ENCODE measurements at places on chromosomes 12 and 14. TPM values are rescaled to one million over a fixed set of nuclear protein-coding genes. Genes with fewer than 3 reads are reported as not detected.

- H3K36me3 ChIP-seq: no peaks in the 10 kb centered on the region
- H3K27ac ChIP-seq: no peak overlapping the region
- no peaks in the 10 kb centered on the region for H3K27me3 ChIP-seq
- DNase-seq: no peak
Measured at GRCh38 chr12:92445253-92446082, 257.3 kb upstream of the PLEKHG7 start.

DNA sequence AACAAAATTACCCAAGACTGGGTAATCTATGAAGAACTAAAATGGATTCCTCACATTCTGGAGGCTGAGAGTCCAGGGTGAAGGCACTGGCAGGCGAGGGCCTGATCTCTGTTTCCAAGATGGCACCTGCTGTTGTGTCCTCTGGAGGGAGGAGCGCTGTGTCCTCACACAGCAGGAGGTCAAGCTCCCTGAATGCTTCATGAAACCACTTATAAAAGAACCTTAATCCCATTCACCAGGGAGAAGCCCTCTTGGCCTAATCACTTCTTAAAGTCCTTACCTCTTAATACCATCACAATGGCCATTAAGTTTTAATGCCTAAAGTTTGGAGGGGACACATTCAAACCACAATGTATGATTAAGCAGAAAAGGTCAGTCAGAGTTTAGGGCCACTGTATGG lies 172.4 kb downstream of the EMP1 start:
- H3K4me3 ChIP-seq: no peak overlapping the region
- no peaks in the 10 kb centered on the region for H3K27me3 ChIP-seq

Gene POTEM
- not detected for total RNA-seq

DNA sequence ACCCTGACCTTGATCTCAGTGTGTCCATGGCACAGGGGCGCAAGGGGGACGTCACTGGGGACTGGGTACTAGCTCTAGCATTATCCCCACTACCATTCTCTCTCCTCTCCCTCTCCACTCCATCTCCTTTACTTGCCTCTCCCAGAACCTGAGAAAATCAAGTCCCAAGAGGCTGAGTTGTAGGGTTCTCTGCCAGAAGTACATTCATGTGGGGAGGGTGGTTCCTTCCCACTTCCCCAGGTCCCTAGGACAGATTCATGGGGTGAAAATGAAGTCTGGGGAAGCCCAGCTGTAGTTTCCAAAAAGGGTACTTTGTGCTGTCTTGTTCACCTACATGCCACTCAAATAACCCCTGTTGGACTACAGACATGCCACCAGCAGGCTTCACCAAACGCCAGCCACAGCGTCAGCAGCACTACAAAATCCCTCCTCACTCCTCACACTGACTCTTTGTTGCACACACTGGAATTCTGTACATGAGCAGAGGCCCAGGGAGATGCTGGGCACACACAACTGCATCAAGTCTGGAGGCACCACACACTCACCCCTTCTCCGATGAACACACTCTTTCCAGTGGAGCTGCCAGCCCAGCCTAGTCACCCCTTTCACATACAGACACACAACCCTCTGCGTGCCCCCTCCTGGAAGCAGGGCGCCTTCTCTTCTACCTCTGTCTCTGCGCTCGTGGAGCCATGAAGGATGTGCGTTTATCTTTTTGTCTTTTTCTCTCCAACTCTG lies 6.9 kb downstream of the RARG start:
- H3K27me3 ChIP-seq: no peaks in the 10 kb centered on the region
- H3K4me1 ChIP-seq: peaks cover 5% of the 10 kb centered on the region
- DNase-seq: no peak

Data from colonic mucosa (tissue), 4 donors.